Neural crest cell (in vitro differentiated cells): ENCODE measurements at places on chromosomes 4 and X.

GRCh38 chrX:154489182-154489581 lies 1.2 kb downstream of the SLC10A3 start:
- no peak for DNase-seq

DNA sequence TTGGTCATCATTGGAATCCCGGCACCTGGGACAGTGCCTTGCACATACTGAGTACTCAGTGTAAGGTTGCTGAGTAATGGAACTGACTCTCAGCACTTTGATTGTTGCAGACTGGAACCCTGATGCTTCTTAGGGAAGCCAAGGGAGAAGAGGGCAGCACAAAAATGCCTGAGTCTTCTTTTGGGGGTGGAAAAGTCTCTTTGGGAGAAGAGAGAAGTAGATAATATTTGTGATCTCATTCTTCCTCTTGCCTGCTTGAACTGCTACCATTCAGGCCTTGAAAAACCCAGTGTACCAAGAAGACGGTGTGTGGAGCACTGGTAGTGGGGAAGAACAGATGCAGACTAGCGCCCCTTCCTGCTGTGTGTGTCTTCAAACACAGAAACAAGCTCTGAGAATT lies 12.3 kb downstream of the SFRP2 start:
- no peak for DNase-seq

DNA sequence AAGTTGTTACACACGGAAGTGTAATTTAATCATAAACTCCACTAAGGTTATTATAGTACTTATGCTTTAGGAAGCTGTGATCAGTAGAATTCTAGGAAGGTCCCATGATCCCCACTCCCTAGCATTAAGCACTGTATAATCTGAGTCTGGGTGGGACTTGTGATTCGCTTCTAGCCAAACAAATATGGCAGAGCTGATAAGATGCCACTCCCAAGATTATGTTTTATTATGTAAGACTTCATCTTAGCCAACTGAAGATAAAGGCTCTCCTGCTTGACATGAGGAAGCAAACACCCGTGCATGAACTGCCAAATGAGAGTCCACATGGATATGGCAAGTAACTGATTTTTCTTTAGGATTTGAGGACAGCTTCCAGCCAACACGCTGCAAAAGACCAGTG lies 186.4 kb upstream of the NDST3 start:
- DNase-seq = no peak

DNA sequence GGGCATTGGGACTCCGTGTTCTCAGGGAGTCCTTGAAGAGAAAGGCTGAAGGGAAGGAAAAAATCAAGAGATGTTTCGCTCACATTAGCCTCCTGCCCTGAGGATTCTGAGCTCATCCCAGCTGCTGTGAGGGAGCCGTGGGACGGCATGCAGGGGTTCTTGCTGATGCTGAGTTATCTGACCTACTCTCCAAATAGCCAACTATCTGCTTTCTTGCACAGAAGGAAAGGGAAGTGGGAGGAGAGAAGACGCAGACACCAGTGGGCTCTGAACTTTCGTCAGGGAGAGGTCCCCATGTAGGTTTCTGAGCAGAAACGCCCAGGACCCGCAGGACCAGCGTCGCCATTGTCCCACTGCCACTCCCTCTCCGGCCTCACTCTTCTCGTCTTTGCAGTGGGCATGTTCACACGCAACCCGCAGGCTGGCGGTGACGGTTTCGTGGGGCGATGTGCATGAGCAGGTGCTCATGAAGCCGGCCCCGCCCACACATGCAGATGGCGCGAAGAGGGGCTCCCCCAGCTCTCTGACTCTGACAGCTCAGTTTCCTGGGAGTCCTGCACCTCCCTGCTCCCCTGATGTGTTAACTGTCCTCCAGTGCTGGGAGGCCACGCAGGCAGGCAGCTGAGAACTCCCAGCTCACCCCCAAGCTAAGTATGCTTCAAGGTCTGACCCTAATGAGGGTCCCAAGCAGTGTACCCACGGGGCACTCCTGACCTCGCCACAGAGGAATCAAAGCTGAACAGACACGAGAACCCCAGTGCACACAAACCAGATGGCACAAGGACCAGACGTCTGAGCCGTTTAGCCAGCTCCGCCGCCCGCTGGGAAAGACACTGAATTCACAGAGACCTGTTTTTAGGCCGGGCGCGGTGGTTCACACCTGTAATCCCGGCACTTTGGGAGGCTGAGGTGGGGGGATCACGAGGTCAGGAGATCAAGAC lies 13.6 kb upstream of the ABLIM2 start:
- no peak for DNase-seq

GRCh38 chr4:101291198-101291597 lies 56.1 kb downstream of the PPP3CA start:
- no peak for DNase-seq

DNA sequence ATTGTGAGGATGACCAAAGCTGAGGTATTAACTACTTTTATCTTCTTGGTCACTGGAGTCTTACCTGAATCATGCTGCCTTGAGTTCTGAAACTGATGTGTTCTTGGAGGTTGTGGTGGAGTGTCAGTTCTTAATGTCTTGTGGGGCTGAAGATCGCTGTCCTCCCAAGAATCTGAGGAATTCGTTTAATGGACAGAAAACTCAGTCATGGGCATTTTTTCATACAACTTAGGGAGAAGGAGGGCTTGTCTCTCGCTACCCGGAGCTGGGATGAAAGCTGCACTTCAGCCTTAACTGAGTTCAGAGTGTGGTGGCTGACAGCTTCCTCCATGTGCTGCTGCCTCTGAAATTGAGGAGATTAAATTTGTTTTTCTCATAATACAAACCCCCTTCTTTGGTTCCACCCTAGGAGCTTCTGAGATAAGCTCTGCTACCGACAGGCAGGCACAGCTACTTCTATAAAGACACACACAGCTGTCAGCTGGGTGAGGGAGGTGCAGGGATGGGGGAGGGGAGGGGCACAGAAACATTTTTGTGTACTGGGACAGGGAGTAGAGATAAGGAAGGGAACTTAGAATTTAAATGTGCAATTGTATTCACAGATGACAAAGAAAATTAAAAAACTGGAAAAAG lies 30.8 kb downstream of the RBBP7 start:
- DNase-seq = no peak

DNA sequence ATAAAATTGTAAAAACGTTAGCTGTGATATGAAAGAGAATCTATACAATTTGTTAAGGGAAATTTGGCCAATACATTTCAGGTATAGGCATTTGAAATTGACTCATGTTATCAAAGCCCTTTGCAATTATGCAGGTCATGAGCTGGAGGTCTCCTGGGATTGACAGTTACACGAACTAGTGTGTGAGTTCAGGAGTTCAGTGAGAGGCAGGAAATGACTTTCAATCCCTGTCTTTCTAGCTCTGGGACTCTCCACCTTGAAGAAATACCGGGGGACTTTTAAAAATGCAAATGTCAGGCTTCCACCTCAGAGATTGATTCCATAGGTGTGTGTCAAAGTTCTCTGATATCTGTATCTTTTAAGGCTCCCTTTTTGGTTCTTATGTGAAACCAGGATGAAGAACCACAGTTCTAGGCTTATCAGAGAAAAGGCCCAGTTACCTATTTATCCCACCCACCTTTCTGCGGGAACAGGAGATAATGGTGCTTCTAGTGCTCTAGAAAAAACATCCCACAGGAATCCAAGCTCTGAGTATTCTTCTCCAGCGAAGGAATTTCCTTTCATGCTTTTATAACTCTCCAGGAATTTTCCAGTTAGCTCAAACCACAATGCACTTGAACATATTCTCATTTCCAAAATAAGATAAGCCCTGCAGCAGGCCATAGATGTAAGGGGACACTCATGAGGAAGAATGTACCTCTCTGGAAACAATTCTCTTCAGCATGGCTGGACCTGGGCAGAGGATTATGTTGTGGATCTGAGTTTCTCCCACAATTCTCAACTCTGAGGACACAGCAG lies 501.0 kb downstream of the IDS start:
- DNase-seq = no peak

- no peak for DNase-seq
Observed at GRCh38 chr4:125084608-125085007, 230.1 kb upstream of the FAT4 start.

DNA sequence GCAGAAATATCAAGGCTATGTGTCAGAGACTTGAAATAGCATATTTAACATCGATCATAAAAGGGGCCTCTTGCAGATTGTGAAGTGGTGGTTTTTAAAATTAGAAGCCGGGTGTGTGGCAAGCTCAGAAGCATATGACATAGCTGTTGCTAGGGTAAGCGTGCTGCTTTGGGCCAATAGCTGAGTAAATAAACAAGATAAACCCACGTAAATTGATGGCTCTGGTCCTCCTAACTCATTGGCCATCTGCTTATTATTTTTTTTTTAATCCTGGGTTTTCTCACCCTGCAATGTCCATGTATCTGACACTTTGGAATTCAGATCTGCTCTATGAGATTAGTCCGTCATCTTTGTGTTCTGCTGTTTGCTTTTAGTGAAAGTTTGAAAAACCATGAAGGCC lies 32.6 kb upstream of the STOX2 start:
- DNase-seq = no peak

DNA sequence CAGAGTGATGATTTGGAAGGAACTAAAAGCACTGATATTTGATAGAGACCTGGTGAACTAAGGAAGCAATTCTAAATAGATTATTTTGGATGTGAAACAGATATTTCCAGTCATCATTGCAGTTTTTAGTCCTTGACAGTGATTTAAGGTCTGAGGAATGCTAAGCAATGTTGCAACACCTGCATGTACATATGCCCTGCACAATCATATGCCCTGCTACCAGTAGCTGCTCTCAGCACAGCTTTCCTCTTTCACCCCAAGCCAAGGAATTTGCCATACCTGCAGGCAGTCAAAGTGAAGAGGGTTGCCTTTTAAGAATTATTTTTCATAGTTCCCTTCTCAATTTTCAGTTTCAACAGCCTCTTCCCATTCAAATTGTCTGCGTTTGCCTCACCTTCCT lies 8.7 kb upstream of the FAM47A start:
- DNase-seq = no peak

DNA sequence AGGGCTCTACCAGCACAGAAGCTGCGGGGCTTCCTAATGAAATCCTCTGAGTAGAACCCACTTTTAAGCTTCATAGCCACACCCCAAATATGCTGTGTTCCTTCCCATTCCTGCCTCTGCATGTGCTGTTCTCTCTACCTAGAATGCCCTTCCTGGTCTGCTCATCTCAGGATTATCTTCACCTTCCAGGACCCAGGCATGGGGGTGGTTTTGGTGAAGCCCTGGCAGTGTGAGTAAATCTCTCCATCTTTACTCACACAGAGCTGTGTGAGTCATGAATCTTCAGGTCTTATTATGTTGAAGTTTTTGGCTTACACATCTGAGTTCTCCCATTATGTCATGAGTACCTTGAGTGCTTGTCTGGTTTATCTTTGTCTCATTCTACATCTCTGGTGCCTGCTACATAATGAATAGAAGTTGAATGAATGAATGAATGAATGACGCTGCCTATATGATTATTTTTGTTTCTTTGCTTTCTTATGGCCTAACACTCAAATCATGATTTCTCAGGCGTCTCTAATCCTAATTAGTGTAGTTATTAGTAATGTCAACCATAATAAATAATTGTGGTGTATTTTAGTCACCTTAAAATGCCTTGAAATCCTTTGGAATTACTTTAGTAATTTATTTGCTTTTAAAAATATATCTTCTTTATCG lies 41.9 kb downstream of the HADH start:
- DNase-seq = no peak

DNA sequence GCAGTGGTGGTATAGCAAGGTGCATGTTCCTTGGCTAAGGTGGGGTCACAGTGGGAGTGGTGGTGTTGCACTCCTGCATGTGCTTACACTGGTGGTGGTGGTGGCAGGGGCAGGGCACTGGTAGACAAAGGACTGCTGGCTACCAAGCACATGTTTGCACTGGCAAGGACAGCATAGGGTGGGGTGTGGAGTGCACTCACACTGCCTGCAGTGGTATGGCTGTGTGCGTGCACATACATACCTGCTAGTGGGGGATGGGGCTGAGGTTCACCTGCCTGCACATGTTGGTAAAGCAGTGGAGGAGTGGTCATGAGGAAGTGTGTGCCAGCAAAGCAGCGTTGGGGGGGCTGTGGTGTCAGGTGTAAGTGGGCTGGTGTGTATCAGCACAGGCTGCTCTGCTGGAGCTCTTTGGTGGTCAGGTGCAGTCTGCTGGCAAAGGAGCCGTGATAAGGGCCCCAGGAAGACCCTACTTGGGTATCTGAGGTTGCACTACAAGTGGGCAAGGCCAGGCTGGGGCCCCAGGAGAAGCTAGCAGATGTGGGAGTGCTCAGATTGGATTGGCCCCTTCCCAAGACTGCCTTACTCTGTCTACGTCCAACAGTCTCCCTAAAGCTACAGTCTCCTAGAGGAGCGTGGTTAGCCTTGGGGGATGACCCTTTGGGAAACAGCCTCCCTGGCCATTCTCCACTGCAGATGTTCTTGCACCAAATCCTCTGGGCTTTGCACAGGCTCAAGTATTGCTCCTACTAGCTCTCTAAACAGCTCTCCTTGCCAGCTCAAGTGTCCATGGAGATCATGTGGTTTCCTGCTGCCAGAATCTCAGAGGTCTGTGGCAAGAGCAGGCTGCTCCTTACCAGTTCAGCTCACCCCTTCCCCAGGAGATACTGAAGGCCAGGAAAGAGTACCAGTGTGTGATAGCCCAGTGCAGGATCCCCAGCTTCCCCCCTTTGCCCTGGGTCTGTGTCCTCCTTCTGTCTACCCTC lies 486.3 kb upstream of the PABPC4L start:
- no peak for DNase-seq

GRCh38 chrX:133749951-133750350 lies 235.4 kb downstream of the GPC3 start:
- no peak for DNase-seq

DNA sequence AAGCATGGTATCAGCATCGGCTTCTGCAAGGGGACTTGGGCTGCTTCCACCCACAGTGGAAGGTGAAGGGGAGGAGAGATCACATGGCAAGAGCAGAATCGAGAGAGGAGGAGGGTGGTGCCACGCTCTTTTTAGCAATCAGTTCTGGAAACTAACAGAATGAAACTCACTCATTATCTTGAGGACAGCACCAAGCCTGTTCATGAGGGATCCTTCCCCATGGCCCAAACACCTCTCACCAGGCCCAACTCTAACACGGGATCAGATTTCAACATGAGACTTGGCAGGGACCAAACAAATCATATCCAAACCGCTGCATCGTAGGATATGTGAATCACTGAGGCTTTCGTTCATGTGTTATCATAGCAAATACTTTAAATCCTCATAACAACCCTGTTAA lies 125.5 kb downstream of the GPC3 start:
- DNase-seq = no peak

GRCh38 chr4:58749206-58749605 lies 1639.0 kb upstream of the IGFBP7 start:
- no peak for DNase-seq

GRCh38 chrX:35380808-35381700 lies 417.1 kb upstream of the MAGEB16 start:
- DNase-seq = no peak

DNA sequence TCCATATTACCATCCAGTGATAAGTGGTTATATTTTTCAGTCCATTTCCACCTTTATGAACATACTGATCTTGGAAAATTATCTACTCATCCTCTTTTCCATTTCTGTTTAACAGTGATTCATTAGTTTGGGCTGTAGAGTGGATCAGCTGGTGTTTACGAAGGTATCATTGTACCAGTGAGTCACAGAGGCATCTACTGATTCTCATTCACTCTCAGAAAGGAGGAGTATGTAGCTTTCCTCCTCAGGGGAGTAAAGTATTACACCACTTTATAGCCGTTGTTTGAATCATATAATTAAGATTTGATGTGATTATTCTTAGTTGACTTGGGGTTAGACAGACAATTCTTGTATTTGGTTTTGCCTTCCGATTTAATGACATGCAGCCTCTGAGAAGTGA lies 74.7 kb downstream of the GALNT7 start:
- DNase-seq = no peak

- DNase-seq = no peak
Observed at GRCh38 chr4:20259707-20260106, 8.0 kb downstream of the SLIT2 start.

GRCh38 chr4:4456351-4456750 lies 69.4 kb downstream of the NSG1 start:
- DNase-seq = no peak
